Activated naive CD4-positive, alpha-beta T cell treated with Interleukin-2 at 50 U/mL for 16 hours (primary cell): ENCODE measurements at places on chromosomes 12 and 14.

GRCh38 chr12:31033681-31034080 lies 40.0 kb upstream of the DDX11 start:
- no peak for DNase-seq

- no peak for DNase-seq
Observed at GRCh38 chr14:21536418-21537089, 10.4 kb upstream of the SALL2 start.

DNA sequence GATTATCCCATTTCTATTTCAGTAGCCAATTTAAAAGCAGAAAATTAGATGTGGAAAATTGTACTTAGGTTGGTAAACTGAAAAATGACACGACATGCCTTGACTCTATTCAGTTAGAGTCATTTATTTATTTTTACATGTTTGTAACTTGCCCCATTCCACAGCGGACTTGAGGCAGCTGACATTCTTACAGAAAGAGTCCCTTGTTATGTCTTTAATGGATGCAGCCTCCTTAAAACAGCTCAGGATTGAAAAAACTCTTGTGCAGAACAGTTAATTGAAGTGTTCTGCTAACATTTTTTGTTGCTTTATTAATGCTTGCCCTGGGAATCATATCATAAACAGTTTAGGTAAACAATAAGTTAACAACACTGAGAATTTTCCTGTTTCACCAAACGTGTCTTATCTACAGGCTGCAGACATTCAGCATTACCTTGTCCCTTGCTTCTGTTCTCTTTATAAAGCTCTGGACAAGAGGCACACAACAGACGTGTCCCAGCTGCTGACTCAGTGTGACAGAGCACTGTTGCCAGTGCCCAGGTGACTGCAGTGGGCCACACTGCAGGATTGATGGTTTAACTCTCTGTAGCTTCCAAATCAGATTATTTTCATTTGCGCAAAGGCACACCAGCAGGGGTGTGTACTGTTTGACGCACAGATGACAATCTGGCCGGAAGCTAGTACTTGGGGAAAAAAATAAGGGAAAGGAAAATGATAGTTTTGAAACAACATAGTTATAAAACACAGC lies 101.6 kb downstream of the PELI2 start:
- DNase-seq, result no peak

GRCh38 chr12:27864521-27864920 lies 84.5 kb upstream of the MANSC4 start:
- no peak for DNase-seq

DNA sequence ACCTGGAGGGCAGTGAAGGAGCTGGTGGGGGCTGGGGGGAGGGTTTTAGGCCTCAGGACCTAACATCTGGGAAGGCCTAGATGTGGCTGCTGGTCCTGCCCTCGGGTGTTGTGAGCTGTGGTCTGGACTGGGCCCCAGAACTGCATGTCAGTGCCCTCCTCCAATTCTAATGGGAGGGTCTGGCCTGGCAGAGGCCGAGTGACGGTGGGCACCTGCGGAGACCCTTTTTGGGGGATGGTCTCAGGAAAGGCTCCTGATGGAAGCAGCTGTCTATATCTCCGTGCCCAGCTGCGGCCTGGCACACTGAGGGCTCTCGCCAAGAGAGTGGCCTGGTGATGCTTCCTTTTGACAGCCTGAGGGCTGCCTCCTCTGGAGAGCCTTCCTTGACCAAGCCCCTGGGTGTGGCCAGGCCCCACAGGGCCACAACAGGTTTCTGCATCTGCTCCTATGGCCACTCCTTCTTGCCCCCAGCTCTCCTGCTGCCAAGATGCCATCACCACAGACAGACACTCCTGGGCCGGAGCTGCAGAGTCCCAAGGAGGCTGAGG lies 5.3 kb downstream of the EXOC3L4 start:
- no peak for DNase-seq

- no peak for DNase-seq
Observed at GRCh38 chr12:29599381-29599780, 101.9 kb upstream of the OVCH1 start.

DNA sequence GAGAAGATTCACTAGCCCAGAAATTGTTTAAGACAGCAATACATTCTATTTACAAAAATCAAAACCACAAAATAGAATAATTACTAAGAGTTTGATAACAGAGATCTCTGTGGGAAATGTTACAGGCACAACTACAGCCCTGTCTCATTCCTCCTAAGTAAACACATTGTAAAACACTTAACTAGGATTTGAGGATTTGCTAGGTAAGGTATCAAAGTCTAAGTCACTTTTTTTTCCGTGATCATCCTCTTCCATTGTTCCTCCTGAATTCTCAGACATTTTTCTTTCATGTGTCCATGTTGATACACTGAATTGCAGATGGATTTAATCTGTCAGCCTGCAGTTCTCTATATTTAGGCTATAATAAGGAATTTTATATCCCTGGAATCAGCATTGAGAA lies 127.5 kb downstream of the ACSS3 start:
- no peak for DNase-seq

DNA sequence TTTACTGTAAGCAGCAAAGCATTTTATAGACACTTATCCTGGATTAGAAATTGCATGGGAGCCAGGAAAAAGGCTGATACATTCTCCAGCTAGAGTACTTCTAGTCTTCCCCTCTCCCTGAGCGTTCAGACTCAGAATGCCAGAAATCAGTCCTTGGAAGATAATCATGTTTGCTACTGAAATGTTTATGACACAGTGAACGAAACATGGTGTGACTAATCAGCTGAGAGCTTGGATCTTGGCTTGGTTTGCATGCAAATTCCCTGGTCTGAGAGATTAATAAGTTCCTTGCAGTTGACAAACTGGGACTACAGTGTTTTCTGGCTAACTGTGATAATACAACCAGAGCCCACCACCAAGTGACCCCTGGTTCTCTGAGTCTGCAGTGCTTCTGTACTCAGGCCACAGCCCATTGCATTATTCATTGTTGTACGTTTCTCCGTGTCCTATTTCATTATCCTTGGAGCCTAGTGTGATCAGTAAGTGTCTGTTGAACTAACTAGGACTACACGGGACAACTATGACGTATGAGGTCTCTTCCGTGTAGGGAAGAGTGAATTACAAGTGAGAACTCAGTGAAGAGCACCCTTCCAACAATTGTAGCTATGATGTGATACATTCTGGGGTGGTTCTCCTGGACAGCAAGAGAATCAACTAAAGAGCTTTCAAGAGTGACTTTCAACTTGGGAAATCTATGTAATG lies 34.6 kb upstream of the EVL start:
- DNase-seq, result no peak

GRCh38 chr12:98939350-98939749 lies 294.3 kb downstream of the APAF1 start:
- no peak for DNase-seq
